NCI-H187 (cell line): ENCODE measurements at places on chromosomes 12 and 14.

- peak; percentile 91 for DNase-seq
These were observed 399 bp upstream of the WASHC4 start for GRCh38 chr12:105107171-105107493.

GRCh38 chr14:94368956-94369355, 19.4 kb downstream of the SERPINA1 start:
- no peak for DNase-seq

DNA sequence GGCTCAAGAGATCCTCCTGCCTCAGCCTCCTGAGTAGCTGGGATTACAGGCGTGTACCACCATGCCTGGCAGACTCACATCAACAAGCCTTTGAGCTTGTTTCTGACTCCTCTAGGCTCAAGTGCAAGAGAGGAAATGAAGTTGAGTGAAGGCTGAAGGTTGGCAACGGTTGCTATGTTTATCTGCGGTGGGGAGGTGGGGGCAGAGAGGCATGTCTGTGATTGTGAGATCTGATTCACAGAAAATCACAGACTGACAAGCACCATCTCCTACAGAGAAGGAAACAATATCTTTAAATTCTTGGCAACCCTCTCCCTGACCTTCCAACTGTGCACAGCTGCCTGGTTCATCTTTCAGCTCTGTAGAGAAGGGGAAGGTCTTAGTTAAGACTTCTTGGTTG, 22.1 kb upstream of the NINJ2 start:
- DNase-seq, result no peak

DNA sequence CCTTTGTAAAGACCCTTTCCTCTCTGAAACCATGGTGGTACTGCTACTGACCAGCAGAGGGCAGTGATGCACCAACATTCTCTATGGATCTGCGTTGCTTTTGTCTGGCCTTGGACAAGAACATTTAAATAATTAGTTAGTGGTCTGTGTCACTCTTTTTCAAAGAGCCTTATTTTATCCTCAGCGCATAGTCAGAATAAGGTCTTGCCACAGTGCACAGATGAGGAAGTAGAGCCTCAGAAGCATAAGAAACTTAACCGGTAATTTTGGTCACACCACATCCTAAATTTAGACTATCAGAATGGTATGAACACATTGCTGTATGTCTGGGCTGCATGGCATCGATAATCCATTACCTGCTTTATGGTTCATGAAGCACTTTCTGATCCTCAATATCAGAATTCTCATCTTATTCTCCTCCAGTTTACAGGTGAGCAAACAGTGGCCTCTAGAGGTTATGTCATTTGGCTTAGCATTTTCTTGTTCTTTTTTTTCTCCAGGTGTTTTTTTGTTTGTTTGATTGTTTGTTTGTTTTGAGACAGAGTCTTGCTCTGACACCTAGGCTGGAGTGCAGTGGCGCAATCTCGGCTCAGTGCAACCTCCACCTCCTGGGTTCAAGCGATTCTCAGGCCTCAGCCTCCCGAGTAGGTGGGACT, 23.7 kb upstream of the IFT81 start:
- peak; percentile 22 for DNase-seq

GRCh38 chr14:93042968-93043940, 72.5 kb downstream of the ITPK1 start:
- DNase-seq, result no peak
